ENCODE measurements at places on chromosomes 11 and 22.

- DNase-seq = no peak
Observed at GRCh38 chr11:41989823-41990380, 530.5 kb upstream of the LRRC4C start.

GRCh38 chr11:5343474-5344335, at the start of gene OR51B5:
Gene OR51B5 (minus strand): TSS chr11:5343524. CDS start chr11:5343524, 0 bp downstream.
- DNase-seq = no peak

DNA sequence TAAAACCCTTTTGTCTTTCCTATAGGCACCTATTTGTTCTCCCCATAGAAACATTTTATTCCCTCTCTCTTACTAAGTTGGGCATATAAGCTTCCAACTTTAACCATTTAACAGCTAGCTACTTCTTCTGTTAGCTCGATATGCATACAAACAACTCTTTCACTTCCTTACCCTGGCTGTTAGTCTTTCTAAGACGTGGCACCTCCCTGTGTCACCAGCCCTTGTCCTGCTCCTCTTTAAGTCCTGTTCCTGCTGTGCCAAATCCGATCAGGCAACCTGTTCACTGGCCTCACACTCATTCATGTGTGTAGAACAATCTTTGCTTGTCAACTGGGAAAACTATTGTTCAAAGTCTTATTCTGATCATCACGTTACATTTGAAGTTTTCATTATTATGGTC, 1376.1 kb upstream of the TENM4 start:
- DNase-seq = no peak

DNA sequence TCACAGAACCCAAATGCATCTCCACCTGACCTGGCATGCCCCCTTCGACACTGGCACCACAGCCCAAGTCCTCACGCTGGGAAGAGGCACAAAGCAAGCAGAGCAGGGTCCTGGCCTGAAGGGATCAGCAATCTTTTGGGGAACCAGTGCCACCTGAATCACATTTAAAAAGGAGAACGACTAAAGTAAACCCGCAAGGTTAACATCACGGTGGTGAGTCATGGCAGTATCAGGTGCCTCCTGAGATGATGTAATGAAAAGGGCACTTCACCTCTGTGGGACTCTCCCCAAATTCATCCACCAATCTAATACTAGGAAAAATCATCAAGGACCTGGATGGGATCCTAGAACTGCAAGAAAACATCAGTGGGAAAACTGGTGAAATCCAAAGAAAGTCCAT, 44.9 kb downstream of the PACSIN2 start:
- no peak for DNase-seq

DNA sequence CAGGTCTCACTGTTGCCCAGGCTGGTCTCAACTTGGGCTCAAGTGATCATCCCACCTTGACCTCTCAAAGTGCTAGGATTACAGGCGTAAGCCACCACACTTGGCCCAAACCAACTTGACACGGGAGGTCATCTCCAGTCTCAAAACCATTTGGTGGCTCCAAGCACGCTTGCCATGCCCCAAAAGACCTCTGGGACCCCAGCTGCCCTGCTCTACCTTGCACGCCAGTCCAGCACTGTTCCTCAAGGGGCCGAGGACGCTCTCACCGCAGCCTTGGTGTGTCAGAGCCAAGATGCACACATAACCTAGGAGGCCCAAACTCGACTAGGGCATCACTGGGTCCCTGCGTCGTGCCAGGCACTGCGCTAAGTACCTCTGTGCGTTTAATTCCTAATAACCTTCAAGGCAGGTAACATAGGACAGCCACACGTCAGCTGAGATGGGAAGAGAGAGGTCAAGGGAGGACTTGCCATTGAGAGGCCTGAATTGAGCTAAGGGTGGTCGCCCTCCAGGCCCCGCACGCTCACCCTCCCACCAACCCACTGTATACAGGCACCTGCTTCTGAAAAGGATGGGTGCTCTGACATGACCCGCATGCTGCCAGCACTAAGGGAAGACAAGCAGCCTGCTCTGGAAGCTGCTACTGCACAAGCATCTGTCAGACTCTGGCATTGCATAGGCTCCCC, 4.6 kb upstream of the GAS2L1 start:
- no peak for DNase-seq

Data from stimulated activated CD8-positive, alpha-beta memory T cell treated with anti-CD3 and anti-CD28 coated beads, Interleukin-2, amount 100 ng/mL, for 48 hours (primary cell).